ENCODE measurements at places on chromosomes 12 and 14.

DNA sequence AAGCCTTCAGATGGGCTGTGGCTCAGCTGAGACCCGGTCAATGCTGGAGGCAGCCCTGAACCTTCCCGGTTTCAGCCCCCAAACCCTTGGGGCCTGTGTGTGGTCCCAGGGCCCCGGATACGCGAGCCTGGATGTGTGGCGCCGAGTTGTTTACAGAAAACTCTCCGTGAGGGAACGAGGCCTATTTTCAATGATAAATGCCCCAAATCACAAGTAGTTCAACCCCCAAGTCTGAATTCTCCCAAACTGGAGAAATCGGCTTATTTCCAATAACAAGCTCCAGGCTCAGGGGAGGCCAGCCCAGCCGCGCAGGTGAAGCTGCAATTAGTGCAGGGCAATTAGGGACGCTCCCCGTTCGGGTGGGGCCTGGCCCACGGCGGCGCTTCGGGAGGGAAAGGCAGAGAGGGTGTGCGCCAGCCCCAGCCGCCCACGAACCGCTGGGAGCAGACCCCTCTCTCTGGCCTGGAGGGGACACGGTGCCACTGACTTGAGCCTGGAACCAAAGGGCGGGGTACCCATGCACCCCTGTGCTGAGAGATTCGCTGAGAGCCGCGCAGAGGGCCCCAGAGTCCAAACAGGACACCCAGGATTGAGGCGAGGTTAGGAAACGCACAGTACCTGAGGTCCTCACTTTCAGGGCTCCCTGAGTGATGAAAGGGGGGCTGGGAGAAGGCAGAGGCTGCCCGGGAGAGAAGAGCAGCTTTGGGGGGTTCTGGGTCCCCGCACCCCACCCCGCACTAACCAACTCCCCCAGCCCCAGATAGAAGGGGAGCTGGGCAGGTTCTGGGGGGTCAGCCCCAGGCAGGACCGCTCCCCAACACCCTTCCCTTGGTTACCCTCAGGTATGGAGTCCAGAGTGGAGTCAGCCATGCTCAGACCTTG, 14.2 kb upstream of the ANKRD9 start:
- no peak for DNase-seq

DNA sequence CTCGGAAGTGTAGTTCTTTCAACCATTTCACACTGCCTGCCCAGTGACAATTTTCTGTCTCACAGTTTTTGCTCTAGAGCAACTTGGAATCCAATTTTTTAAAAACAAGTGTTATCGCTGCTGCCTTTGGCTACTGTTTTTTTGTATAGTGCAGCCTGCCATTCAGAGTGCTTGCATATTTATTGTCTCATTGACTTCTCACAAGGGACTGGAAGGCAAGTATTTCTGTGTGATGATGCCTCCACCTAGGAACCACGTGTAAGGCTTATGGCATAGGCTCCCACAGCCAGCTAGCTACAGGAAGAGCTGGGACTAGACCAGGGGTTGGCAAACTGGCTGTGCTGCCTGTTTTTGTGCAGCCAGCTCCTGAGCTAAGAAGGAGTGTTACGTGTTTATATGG, 903 bp downstream of the PARPBP start:
- peak; percentile 8 for DNase-seq

DNA sequence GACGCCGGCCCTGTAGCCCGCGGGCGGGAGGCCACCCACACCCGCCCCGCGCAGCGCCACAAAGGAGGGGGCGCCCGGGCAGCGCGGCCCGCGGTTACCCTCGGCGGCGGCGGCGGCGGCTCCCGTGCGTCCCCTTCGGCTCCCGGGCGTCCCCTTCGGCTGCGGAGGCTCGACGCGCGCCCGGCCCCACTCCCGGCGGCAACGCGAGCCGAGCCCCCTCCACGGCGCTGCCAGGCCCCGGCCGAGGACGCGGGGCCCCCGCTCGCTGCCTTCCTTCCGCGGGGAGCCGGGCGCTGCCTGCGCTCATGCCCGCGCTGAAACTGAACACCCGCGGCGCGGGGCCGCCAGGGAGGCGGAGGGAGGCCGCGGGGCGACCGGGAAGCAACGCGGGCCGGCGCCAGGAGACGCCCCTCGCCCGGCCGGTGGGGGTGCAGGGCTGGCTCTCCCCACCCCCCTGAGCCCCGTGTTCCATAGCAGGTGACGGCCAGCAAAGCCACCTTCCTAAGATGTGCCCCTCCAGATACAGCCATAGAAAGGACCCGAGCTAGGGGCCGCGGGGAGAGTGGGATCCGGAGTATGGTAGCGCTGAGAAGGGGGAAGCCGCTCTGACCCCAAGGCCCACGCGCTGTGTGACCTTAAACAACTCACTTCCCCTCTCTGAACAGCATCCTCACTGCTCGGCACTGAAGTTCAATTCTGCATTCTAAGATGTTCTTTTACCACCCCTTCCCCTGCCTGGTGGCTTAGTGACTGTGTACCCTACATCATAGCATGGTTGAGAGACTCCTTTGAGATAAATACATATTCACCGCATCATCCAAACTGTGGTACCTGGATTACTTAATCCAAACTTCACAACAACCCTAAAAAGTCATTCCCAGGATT, 42.8 kb downstream of the KDM2B start:
- no peak for DNase-seq

DNA sequence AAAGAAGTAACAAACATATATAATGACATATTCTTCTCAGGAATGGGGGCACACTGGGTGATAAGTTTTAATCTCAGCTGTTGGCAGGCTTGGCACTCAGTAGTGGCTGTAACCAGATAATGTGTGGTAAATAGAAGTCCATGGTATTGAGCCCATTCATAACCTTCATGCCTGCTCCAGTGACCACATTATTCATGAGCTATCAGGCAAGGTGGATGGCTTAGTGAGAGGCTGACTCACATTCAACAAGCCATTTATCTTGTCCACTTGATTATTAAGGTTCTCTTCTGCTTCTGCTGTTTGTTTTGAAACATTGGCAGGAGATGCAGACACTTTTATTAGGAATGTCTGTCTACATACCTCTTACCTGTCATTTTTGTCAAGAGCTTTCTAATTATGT, 950.4 kb upstream of the LRFN5 start:
- DNase-seq: no peak

GRCh38 chr12:84159260-84159659, 753.3 kb downstream of the SLC6A15 start:
- DNase-seq: no peak

- DNase-seq: peak; percentile 29
These were observed 14.2 kb downstream of the BLTP3B start for GRCh38 chr12:100128512-100128908.

GRCh38 chr12:6840330-6840729, 395 bp upstream of the GNB3 start:
- DNase-seq: no peak

- no peak for DNase-seq
These were observed 57.9 kb downstream of the SLCO1A2 start for GRCh38 chr12:21276826-21277225.

DNA sequence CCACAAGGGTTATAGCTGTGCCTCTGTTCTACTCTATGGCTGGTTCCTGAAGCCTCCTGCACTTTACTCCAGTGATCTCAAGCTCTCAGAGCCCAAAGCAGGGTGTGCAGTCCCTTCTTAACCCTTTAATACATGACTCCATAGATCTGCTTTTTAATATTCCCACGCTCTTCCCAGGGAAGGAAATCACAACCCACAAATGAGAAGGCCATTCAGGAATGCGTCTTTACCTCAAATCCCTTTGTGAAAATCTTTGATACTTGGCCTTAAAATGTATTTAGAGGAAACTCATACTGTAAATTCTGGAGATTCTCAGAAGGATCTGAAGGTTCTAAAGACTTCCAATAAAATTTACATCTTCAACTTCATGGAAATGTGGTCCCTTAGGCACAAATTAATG, 17.0 kb downstream of the NID2 start:
- no peak for DNase-seq

DNA sequence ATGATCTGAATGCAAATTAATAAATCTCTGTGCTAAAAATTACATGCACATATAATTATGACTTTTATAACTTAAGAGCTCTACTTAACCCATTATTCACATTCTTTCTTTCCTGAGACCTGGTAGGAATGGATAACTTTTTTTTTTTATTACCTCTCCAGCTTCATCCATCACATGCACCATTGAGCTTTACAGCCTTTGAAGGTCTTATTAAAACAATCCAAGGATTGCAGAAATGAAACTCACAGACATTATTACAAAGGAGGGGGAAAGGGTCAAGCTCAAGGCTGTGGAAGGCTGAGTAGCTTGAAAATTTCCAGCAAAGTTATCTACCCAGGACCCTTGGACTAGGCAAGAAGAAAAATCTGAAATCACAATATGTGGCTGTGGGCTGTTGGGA, 202.5 kb upstream of the GRIP1 start:
- DNase-seq: no peak

- DNase-seq: no peak
These were observed 109.8 kb upstream of the FOXG1 start for GRCh38 chr14:28656704-28657255.

- no peak for DNase-seq
These were observed 42.6 kb upstream of the FOXJ2 start for GRCh38 chr12:7989827-7990491.

- no peak for DNase-seq
These were observed 32.4 kb downstream of the YY1 start for GRCh38 chr14:100271247-100271939.

- DNase-seq: no peak
These were observed 26.9 kb downstream of the WDR89 start for GRCh38 chr14:63614679-63615363.

DNA sequence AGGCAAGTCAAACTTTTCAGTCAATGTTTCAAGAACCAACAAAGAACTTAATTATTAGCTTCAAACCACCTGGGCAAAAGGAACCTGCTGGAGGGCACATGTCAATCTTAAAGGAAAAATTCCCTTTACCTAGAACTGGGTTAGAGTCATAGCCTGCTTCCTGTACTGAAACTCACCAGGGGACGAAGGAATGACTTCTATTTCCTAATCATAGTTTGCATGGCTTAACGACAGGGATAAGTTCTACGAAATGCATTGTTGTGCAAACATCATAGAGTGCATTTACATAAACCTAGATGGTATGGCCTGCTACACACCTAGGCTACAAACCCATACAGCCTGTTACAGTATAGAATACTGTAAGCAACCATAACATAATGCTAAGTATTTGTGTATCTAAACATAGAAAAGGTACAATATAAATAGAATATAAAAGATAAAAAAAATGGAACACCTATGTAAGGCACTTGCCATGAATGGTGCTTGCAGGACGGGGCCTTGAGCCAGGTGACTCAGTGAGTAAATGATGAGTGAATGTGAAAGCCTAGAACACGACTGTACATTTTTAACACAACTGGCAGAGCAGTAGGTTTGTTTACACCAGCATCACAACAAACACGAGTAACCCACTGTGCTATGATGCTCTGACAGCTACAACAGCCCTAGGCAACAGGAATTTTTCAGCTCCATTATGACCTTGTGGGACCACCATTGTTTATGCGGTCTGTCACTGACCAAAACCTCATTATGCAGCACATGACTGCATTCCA, 234.9 kb upstream of the CAND1 start:
- DNase-seq: no peak

GRCh38 chr14:35374263-35374712, 30.3 kb downstream of the NFKBIA start:
- no peak for DNase-seq

GRCh38 chr12:97308576-97309198, 153.9 kb upstream of the RMST start:
- DNase-seq: no peak

DNA sequence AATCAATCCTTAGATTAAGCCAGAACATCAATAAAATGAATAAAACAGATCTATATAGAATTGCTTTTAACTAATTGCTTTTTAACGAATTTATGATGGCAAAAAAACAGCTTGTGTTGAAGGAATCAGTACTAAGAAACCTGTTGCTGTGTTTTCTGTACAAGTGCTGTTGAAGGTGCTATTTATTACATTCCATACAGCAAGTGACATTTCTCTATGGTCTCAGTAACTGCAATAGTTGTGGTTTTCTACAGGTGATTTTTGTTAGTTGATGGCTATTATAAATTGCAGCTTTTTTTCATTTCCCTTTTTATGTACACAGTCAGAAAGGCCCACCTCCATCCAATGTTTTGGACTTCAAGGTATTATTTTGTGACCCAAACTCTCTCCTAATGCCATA, 56.6 kb downstream of the SLC2A13 start:
- no peak for DNase-seq

GRCh38 chr12:12774791-12775190, 10.7 kb upstream of the APOLD1 start:
- DNase-seq: no peak

DNA sequence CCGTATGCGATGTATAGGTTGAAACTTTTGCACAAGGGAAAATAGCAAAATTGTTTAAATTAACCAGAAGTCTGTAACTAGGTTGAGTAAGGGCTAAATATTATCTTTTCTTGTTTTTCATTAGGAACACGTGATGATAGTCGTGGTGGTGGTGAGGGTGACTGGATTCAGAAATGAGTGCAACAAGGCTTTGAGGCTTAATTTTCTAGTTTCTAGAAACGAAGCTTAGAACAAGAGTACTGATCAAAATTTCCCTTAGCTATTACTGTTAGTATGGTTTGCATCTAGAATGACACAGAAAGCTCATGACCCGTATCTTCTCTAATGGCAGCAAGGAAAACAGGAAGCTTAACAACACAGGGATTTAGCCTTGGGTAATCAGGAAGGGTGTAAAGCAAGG, 7.0 kb downstream of the SLIRP start:
- DNase-seq: no peak

Data from HuH-7.5 (cell line).